ENCODE measurements at places on chromosomes 11 and 22.

DNA sequence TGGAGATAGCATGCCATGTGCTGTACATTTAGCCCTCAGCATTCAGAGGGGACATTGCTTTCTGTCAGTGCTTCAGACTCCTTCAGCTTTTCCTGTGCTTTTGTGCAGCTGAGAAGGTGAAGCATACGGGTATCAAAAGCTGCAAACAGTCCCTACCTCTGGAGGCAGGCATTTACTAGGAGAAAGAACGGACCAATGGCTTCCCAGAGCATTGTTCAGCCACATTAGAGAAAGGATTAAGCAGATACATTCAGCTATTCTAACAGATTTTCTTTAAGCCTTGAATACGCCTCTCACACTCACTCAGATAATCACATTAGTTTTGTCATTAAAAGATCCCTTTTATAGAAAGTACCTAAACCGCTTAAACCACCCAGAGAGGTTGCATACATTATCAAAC is 80.7 kb upstream of the FAM181B start:
- no peak for DNase-seq

DNA sequence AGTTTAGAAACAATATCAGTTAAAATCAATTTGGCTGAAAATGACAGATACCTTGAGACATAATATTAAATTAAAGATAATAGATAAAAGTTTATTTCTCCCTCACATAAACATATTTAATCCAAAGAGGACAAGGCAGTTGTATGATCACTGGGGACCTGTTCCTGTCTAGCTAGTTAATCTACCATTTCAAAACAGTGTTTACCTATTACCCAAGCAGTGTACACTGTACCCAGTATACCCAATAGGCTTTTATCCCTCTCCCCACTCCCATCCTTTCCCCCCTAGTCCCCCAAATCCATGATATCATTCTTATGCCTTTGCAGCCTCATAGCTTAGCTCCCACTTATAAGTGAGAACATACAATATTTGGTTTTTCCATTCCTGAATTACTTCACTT is 229.7 kb upstream of the LARGE1 start:
- DNase-seq: no peak

DNA sequence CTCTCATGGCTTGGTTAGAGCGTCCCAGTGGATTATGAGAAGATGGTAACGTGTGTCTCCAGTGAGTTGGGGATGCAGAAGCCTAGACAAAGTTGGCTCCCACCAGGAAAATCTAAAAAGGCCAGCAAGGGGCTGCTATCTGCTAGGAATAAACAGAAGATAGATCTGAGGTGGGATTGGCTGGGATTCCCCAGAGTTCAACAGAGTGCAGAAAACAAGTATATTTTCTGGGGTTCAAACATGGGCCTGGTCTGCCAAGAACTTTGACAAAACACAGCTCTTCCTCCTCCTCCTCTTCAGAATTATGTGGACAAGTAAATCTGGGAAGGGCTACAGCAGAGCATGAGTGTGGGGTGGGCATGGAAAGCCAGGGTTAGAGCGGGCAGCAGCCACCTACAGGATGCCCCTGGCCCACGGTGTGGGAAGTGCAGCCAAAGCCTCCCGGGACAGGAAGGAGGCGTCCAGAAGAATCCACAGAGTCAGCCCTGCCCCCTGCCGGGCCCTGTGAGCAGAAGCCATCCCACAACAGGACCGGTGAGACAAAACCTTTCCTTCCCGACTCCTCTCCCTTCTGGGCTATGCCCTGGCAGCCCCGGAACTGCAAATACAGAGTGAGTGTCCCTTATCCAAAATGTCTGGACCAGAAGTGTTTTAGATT is 67.1 kb downstream of the CD82 start:
- DNase-seq: no peak

DNA sequence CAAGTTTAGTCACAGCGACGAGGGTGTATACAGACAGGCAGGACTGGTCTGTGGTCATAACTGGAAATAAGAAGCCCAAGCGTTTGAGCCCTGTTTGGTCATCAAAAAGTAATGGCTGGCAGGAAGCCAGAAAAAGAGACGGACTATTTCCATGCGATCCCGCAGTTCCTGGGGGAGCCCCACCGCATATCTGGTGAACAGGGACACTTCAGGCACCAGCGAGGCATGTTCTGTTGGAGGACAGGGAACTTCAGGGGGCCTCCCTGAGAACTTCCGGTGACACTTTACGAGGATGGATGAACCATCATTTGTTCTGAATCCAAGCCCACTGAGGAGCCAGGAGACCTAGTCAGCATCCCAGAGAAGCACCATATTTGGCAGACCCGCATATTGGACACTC is 29.7 kb upstream of the TRIM29 start:
- no peak for DNase-seq

- no peak for DNase-seq
Measured at GRCh38 chr11:115202074-115202473, 302.1 kb downstream of the CADM1 start.

- no peak for DNase-seq
Measured at GRCh38 chr22:38346506-38346905, 29.3 kb upstream of the CSNK1E start.

DNA sequence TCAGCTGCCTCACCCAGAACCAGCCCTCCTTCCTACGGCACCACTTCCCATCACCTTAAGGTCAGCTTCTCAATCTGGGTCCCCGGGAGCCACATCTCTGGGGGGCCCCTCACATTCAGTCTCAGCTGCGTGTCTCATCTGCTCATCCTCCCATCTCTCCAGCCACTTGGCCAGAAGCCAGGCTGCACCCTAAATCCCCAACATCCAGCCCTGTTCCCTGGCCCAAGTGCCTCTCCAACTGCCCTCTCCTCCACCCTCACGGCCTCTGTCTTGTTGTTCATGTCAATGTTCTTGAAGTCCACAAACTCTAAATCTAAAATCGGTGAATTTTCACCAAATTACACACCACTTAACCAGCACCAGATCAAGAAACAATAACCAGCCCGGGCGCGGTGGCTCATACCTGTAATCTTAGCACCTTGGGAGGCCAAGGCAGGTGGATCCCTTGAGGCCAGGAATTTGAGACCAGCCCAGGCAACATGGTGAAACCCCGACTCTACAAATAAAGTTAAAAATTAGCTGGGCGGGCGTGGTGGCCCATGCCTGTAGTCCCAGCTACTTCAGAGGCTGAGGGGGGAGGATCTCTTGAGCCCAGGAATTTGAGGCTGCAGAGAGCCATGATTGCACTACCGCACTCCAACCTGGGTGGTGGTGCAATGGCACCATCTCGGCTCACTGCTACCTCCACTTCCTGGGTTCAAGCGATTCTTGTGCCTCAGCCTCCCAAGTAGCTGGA is 33.7 kb downstream of the A4GALT start:
- no peak for DNase-seq

DNA sequence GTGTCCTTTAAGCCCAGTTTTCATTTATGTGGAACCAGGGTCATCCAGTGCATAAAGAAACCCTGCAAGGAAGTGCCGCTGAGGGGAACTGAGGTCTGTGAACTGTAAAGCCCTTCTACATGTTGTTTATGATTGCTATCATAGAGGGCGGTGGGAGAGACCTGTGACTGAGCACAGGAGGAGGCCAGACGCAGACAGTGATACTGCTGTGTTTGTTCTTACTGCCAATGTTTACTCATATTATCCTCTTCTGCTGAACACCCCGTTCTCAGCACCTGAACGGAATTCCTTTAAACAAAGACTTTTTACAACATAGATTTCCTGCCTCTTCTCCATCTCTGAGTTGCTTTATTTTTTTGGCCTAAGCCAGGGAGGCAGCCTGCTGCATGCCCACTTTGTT is 967 bp upstream of the GALNT18 start:
- DNase-seq: no peak

DNA sequence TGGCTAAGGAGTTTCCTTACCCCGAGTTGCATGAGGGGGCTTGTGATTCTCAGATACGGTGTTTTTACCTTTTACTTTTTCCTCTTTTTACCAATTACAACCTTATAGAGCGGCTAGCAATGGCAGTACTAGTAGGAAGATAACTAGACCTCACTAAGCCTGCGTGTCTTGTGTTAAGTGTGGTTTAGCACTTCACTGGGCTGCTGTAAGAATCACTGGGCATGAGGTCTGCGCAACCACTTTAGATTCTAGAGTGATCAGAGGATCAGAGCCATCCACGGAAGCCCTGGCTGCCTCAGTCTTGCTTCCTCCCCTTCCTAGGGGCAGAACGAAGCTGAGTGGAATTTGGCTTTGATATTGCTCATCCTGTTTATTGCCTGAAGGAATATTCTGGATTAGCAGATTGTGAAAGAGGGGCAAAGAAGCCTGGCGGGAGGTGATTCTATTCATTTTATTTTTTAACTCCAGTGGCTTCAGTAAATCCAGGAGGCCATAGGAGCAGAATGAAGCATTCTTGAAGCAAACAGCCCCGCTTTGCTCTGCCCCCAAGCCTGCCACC is 88.5 kb downstream of the GRAMD1B start:
- DNase-seq: no peak

GRCh38 chr11:127632976-127633680 is 632.6 kb upstream of the KIRREL3 start:
- DNase-seq: no peak

DNA sequence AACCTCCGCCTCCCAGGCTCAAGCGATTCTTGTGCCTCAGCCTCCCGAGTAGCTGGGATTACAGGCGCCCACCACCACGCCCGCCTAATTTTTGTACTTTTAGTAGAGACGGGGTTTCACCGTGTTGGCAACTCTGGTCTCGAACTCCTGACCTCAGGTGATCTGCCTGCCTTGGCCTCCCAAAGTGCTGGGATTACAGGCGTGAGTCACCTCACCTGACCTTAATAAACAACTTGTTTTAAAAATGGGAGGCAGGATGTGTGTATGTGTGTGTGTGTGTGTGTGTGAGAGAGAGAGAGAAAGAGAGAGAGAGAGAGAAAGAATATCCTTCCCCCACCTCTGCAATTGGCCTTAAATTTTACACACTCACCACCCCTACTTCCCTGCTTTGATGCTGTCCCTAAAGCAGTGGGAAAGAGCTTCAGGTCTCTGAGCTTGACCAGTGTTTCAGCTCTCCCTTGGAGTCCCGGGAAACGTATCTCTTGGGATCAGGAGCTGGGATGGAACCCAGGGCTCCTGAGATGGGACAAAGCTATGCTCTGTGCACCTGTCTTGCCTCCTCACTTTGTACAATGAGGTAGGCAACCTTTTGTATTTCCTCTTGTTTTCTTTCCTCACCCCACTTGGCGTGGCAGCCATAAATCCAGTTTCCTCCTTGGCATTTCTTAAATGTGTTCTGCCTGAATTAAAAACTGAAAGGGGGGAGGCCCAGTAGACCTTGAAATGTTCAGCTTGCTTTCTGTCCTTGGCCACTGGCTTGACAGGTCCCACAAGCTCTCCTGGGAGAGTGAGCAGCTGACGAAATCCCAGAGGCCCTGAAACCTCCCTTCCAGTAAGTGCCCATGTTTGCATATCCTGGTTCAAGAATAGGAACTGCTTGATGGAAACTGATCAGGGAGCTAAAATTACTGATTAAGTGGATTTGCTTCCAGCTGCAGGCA is 17.8 kb upstream of the XBP1 start:
- no peak for DNase-seq

DNA sequence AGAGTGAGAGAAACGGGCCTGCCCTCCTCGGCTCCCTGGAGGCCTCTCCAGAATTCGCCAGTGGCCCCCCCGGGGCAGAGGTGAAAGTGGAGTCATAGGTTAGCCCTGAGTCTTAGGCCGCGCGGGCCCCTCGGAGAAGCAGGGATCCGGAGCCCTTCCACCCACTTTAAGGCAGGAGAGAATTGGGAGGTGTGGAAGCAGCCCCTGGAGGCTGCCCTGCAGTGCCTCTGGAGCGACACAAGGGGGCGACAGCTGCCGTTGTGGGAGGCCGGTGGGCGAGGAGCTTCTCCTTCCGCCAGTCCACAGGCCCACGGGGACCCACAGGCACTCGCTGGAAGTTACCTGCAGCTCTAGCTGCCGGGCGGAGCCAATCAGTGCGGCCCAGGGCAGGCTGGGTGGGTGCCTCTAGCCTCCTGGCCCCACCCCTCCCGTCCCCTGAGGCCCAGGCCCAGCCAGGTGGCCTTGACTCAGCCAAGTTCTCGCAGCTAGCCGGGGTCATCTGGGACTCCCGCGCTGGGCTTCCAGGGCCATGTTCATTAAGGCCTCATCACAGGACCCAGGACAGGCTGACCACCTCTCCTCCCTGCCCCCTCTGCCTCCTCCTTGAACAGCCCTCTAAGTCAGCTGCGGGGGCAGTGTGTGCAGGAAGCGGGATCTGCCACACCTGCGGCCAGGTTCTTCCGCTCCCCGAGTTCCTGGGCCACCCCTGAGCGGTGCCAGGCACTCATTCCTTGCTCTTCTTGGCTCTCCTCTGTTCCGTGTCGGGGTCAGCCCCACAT is 5.0 kb downstream of the DGKZ start:
- no peak for DNase-seq

DNA sequence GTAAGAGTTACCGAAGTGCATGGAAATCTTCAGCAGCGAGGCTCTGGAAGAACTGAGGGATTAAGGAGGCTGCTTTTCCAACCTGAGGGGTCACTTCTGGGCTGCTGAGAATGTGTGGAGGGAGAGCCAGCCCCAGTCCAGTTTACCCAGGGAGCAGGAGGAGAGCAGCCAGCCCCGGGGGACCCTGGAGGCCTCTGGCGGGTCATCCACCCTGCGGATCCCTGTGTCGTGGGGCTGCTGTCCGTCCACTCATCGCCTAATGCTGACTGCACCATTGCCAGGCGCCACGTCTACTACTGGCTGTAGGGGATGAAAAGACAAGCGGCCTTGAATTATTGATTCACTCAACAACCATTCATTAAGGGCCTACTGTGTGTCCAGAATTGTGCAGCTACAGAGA is 228.7 kb upstream of the TBCEL start:
- DNase-seq: no peak

- no peak for DNase-seq
Measured at GRCh38 chr22:47245786-47246185, 483.3 kb downstream of the TBC1D22A start.

DNA sequence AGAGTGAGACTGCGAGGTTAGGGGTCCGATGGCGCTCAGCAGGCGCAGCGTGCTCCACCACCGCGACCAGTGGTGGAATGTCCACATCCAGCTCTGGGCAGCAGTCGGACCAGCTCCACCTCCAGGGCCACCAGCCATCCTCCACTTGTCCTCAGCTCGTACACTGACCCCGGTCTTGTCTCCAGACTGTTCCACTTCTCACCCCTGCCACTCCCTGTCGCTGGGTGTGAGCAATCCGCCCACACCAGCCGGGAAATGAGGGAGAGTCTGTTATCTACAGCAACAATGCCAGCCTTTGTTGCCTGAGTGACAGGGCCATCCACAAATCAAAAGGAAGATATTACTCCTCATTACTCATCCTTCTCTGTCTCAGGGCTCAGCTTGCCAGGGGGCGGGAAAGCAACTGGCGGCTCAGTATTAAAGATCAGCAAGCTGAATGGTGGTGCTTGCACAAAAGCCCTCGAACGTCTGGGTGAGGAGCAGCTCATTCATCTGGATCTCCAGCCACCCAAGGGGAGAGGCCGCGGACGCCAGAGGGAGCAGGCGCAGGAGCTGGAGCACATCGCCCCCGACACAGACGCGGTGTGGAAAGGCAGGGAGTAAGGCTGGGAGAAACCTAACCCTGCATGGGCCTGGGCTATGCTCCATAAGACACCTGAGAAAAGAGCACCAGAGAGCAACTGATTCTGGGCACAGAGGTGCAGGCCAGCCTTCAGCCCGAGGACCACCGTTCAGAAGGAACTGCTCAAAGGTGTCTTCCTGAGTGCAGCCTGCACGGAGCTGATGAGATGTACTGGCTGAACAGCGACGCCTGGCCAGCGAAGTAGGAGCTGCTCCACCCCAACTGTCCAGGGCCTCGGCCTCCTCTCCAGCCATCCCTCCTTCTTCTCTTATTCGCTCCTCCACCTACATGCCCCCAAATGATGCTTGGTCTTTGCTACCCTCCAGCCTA is 21.9 kb downstream of the IGSF9B start:
- no peak for DNase-seq
